ENCODE measurements at places on chromosomes 2 and 18.

GRCh38 chr18:8448130-8448529 lies 161.1 kb upstream of the RAB12 start:
- no peak for DNase-seq

GRCh38 chr2:145846982-145847381 lies 1327.1 kb upstream of the ZEB2 start:
- no peak for DNase-seq

DNA sequence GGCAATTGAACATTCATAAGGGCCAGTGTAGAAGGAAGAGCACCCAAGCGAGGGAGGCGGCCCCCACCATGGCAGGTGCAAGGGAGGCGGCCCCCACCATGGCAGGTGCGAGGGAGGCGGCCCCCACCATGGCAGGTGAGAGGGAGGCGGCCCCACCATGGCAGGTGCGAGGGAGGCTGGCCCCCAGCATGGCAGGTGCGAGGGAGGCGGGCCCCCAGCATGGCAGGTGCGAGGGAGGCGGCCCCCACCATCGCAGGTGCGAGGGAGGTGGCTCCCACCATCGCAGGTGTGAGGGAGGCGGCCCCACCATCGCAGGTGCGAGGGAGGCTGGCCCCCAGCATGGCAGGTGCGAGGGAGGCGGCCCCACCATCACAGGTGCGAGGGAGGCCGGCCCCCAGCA lies 24.7 kb upstream of the GPC1 start:
- DNase-seq = no peak

DNA sequence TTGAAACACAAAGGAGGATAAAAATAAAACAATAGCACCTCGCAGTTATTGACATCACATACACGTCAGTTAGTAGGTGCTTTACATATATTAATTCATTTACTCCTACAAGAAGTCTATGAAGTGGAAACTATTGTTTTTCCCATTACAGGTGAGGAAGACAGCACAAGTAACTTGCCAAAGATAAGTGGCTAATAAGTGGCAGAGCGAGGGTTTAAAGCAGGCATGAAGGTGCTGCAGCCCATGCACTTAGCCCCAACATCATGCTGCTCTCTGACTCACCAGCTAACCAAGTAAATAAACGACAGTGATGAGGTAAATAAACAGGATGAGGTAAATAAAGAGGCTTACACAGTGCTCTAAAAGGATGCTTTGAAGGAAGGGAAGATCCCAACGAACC lies 498.6 kb upstream of the ZEB2 start:
- DNase-seq = no peak

GRCh38 chr2:127508023-127508630 lies 18.2 kb downstream of the IWS1 start:
- no peak for DNase-seq

DNA sequence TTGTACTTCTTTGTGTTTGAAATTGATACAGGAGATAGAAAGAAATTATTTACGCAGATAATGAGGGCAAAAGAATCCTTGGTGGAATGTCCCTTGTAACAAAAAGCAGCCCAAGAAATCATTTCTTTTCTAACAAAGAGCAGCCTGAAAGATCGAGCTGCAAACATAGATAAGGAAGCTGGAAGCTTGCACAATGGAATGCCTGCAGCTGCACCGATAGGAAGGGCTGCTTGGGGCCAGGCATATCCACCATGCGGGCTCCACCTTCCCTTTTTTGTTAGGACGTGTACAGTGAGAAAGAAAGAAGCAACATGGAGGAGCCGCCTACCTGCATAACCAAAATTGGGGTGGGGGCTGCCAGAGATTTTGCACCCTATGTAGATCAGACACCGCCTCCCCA lies 568.7 kb downstream of the METTL4 start:
- no peak for DNase-seq

GRCh38 chr2:18526429-18526828 lies 34.0 kb downstream of the RDH14 start:
- no peak for DNase-seq

DNA sequence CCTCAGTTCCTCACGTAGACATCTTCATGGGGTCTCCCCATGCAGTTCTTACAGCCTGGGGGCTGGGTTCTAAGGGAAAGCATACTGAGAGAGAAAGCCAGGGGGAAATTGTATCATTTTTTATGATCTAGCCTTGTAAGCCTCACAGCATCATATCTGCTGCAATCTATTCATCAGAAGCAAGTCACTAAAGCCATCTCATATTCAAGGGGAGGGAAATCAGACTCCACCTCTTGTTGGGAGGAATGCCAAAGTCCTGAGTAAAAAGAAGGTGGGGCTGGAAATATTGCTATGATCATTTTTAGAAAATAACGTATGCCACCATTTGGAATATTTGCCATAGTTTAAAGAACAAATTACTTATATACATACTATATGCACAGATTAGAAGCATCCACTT lies 304.6 kb downstream of the TXNL1 start:
- DNase-seq = no peak

DNA sequence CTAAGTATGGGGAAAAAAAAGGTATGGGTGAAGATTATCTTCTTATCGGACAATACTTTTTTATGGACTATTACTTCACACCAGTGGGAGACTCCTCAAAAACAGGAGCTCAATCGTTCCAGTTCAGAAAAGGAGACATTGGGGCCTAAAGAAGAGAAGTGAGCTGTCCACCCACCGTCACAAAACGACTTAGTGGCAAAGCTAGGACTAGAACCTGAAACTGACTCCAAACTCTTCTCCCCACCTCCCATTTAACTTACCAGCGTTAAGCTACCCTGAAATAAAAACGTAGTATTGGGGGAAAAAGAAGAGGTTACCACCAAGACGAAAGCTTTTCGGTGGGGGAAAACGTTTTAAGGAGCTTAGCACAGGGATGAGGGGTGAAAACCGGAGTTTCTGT lies 503 bp downstream of the GTF3C3 start:
- DNase-seq = no peak

DNA sequence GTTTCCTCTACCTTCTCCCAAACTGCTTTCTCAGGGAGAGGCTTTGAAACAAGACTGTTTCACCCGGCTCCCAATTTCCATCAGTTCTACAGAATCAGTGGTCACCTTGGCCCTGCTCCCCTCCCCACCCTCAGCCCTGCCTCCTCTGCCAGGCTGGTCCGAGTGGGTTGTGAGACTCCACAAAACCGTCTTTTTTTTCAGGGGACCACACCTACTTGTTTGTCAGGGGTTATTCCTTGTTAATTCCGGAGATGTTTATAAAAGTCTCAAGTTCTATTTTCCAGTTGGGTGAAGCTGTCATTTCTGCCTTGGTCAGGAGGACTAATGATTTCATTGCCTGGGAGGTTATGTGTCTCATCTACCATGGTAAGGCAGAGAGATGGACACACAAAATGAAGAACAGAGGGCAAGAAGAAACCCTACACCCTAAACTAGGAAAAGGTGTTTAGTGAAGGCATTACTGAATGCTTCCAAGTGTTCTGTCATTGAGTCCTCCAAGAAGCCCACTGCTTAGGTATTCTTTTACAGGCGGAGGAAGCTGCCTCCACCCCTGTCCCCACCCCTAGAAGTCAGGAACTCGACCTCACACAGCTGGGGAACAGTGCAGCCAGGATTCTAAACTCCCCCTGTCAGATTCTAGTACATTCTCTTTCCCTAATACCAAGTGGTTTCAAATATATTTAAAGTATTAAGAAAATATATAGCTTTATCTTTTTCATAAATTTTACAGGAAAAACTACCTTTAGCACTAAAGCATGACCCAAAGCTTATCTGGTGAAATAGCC lies 46.3 kb downstream of the COPS8 start:
- no peak for DNase-seq

DNA sequence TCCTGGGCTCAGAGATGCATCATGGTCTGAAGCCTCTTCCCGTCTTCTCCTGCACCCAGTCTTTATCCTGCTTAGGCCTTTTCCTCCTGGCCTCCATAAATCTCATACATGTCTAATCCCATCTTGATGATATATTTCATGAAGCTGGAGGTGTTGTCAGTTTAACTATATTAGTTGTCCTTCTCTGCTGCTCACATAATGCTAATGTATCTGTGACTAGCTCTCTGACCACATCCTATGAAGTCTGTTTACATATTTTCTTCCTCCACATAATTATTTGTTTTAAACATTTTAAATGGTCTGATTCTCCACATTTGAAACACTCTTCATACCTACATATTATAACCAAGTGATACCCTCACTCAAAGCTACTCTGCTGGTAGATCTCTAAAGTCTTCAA lies 315.2 kb upstream of the RND3 start:
- DNase-seq = no peak

DNA sequence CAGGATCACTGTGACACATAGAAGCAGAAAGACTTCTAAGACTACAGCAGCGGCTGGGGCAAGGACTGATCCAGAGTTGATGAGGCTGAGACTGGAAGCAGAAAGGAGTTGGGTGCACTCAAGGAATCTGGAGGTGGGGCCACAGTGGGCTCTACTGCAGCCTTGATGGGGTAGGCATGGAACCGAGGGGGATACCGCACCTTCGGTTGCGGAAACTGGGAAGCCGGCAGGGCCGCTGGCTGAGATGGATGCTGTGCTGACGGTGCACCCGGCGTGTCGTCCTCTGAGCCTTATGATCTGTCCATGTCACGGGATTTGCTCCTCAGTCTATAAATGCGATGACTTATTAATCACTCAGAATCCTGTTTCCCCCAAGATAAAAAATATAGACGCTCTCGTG lies 473.5 kb upstream of the MYT1L start:
- no peak for DNase-seq

GRCh38 chr2:230891064-230891463 lies 26.3 kb downstream of the ITM2C start:
- DNase-seq = no peak

GRCh38 chr18:23062011-23062410 lies 73.3 kb upstream of the CABLES1 start:
- no peak for DNase-seq

GRCh38 chr2:227043981-227044380 lies 120.0 kb downstream of the COL4A4 start:
- no peak for DNase-seq

DNA sequence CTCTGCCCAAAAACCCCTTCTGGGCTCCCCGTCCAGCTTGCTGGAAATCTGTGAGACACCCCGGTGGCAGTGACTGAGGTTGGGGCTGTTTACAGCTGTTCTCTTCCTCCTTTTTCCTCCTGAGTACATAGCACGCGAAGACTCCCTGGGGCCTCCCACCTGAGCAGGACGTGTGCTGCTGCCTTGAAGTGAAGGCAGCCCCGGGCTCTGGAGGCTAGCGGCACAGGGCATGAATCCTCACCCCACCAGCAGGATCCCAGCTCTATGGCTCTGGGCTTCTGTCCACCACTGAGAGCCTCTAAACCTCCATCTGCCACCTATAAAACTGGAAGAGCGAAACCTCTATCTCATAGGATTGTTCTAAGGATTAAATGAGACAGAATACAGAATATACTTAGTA lies 182.5 kb downstream of the TMEM163 start:
- DNase-seq = no peak

DNA sequence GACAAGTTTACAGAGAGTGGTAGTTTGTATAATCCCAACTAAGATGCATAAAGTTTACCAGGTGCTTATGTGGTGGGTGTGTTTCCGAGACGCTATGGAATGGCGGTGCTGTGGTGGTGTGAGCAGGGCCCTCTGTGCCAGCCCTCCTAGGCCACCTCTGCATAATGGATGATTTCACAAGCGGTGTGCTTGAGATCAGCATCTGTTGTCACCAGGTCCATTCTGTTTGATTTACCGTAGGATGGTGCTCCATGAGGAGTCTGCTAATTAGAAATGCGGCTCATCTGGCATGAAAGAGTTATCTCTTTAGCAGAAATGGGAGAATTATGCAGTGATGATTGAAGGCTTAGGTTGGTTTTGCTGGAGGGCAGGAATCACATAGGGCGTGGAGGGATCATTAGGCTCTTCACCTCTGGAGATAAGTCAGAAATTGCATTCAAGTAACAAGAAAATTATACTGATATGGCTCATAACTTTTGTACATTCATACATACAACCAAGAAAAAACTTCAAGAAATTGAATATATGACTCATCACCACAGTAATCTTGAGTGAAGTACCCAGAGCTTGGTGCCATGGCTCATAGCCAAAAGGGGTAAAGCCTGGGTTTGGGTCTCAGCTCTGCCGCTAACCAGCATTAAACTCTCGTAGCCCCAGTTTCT lies 41.4 kb downstream of the CRIM1 start:
- DNase-seq = no peak

DNA sequence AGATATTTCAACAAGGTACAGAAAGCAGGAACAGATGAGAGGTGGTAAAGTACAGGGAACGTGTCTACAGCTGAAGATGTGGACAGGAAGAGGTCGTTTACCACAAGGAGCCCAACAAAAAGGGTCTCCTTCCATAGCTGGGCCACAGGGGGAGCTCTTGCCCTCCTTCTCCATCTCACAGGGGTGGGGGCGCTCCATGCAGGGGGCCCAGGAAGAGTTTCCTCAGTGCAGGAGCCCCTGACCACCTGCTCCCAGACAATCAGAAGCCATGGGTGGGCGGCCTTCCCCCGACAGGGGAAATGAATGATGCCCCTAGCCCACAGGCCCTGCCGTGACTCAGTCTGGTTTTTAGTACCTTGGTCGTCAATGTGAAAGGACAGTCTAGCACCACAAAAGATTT lies 163.6 kb upstream of the ZNF516 start:
- no peak for DNase-seq

GRCh38 chr2:224016963-224017362 lies 22.1 kb downstream of the SERPINE2 start:
- no peak for DNase-seq

DNA sequence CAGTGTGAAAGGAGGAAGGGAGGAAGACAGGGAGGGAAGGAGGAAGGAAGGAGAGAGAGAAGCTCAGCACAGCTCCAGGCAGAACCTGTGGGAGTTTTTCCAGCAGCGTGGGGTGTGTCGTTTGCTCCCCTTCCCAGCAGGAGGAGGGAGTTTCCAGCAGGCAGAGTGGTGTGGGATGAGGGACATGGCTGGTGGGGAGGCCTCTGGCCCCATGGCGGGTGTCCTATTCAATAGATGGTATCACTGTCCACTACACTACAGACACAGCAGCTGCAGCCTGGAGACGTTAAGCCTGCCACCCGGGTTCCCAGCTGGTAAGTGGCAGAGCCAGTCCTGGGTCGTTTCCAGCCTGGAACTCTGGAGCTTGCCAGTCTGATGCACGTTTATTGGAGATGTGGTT lies 44.7 kb downstream of the GLI2 start:
- DNase-seq = no peak

DNA sequence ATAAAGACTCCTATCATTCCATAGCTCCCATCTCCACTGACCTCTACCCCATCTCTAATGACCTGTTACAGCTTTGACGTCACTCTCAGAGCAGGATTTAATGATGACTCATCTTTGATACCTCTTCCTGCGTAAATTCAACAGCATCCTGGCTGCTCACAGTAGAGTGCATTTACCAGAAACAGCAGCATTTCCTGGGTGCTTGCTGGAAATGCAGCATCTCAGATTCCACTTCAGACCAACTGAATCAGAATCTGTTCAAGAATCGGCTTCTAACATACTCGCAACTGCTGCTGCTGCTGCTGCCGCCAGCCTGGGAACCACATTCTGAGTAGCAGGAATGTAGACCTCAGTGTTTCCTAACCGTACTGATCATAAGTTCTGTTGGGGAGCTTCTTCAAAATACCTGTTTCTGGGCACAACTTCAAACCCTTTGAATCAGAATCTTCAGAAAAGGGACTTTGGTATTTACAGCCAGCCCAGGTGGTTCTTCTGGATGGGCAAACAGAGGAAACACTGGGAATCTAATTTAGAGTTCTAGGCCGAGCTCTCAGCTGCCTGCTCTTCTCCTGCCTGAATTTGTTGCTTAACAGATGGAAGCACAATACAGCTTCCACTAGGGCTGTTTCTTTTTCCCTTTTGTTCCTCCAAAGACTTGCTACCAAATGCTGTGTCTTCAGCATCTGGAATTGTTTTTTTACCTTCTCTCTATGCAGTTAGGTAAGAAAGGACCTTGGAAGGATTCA lies 241.4 kb downstream of the NCKAP5 start:
- no peak for DNase-seq

GRCh38 chr2:29723255-29724001 lies 198.0 kb downstream of the ALK start:
- DNase-seq = no peak

Measured in hematopoietic multipotent progenitor cell treated with erythropoietin and hydrocortisone succinate and interleukin-3 and kit ligand, for 17 days (in vitro differentiated cells).